ENCODE measurements at places on chromosomes 1 and 21.

DNA sequence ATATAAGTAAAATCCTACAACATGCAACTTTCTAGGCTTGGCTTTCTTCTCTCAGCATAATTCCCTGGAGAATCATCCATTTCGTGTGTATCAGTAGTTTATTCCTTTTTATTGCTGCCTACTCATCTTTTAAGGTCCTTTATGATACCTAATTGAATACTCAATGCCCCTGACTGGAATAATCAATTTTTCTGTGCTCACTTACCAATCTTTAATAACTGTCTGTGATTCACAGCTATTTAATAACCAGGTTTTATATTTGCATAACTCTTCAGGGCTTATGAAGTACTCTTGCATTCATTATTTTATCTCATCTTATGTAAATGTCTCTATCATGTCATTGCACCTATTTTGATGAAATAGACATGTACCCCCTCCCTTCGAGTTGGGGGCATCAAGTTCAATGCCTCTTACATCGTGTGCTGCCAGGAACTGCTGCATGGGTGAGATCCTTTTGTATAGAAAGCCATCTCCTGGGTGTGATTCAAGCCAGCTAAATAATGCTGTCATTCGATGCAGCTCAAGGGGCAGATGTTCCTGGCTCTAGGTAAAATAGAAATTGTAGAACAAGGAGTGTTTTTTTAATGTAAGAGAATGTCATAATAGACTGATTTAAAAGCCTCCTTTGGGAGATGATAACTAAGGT, 222.7 kb downstream of the SLC35F3 start:
- DNase-seq, result no peak

GRCh38 chr1:223257856-223258550, 106.0 kb downstream of the SUSD4 start:
- no peak for DNase-seq

GRCh38 chr1:3468236-3469103, 14.0 kb downstream of the ARHGEF16 start:
- DNase-seq, result no peak

- DNase-seq, result no peak
Measured at GRCh38 chr1:150621497-150622302, 7.7 kb downstream of the ENSA start.

GRCh38 chr1:169726851-169727250, 7.0 kb downstream of the SELE start:
- no peak for DNase-seq

DNA sequence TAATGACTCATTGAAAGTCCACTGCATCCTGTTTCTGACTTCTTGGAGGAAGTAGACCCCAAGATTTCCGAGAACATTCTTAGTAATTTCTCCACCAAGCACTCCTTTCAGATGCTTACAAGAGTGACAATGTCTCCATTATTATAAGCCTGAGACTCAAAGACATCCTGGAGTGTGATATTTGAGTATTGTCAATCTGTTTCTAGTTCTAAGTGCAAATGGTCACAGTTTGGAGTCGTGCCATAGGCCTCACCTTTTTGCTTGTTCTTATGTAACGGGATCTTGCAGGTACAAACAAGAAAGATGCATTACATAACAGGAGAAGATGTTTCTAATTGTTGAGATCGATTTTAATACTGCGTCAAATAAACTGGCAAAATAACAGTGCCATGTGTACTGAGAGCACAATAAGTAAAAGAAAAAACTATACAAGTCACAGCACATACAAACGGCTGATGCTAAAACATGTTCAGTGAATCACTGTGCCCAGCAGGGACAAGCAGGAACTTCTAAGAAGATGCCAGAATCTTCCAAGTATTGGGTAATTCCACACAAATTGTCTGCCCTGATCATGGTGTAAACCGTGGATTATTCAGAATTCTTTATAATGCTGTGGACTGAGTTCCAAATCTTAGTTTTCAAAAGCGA, 54.1 kb downstream of the CD2 start:
- no peak for DNase-seq

DNA sequence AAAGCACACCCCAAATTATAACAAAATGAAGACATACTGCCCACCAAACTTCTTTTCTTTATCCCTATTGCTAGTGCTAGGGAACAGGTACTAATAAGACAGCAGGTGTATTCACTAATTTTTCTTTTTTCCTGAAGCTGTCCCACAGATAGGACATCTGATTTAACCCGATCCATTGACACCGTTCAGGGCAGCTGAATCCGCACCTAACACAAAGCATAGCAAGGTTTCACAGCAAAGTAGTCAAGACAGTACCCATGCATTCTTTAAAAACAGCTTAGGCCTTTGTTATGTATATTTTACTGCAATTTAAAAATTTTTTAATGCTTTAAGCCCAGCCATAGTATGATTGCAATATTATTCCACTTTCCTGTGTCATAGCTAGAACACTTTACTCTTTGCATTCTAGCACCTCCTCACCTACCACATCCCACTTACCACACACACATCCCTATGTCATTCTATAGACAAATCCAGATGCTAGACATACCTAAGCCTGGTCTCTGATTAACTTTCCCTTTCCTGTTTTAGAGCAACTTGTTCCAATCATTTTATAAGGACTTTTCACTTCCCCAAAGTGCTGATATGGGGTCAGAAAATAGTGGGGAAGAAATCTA, 40.4 kb downstream of the GATAD2B start:
- no peak for DNase-seq

DNA sequence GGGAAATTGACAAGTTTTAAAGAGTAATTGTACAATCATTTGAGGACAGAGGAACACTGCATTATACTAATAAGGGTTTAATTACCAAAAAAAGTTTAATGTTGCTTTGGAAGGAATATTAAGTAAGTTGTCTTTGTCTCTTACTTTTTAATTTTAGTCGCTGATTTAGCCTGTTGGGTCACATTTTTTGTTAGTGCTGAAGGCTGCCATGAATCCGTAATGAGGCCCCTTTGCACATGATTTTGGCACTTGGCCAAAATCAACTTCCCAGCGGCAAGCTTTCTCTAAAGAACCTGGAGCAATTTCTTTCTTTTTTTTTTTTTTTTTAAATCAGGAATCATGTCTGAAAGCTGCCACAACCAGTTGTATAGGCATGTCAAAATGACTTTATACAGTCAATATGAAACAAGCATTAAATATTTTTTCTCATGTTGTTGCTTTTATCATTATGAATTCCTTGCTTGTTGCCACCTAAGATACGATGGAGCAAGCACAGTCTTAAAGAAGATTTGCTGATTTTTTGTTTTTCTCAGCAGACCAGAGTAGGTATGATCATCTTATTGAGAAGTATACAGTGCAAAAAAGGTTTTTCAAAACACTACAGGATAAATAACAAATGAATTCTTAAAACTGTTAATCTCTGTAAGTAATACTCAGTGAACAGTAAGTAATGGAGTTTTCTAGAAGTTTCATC, 690.4 kb downstream of the USP25 start:
- peak; percentile 17 for DNase-seq

- no peak for DNase-seq
Measured at GRCh38 chr21:38596264-38597042, 98.2 kb upstream of the ERG start.

DNA sequence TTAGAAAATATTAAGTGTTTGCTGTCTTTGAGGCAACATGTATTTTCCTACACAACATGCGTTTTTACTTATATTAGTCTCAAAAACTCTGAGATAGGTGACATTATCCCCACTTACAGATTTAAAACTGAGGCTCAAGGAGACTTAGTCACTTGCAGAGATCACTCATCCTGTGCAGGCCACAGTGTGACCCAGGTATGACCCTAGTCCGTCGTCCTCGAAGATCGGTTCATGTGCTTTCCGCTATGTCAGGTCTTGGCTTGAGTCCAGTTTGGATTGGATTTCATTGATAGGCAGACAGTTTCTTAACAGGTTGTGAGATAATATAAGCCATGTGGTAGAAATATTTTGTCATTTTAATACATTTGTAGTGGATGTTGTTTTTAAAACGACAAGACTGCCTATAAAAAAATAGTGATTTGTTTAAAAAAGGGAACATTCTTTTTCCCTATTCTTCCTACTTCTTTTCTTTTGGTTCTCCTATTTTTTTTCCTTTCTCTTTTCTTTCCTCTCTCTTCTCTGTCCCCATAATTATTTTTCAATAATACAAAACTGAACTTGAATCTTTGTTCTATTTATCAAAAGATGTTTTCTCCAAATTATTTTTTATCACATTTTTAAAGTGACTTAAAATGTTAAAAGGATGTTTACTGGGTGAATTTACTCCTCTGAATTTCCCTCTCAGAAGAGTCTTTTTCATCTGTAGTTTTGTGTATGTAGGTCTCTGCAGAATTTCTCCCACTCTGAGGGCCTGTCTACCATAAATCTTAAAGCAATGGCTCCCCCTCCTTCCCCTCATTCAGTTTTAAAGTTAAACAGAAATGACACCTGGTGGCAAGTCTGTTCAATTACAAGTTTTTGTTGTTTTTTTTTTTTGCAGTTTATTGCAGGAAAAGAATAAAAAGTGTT, 81.8 kb downstream of the PHTF1 start:
- no peak for DNase-seq

DNA sequence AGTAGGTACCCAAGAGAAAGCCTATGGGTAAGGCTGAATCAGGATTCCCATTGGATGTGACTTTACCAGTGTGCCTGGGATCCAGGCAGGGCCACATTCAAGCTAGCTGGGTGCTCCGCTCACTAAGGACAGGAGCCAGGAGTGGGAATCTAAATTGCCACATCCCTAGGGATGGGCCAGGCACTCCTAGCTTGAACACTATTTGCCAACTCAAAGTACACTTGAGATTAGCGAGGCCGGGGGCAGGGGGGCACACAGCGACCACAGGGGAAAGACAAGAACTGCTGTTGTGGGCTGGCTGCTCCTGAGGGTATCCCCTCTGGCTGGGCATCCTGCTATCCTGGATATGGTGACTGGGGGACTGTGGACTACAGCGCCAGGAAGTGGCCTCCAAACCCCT, 4.3 kb downstream of the SLC45A3 start:
- DNase-seq, result no peak

DNA sequence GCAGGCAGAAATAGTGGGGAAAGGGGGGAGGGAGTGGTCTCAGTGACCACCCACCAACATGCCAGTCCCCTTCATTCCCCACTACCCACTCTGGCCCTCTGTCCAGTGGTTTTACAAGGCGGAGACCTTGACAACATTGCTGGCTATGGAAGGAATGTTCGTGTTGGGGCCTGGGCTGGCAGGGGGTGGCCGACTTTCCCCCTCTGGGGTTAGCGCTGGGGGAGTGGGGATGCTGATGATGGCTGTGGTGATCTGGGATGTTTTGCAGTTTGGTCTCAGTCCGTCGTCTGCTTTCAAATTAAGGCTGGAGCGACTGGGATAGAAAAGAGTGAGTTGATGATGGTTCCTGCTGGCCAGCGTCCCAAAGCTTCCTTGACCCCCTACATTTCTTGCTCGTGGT, 20.3 kb downstream of the DDX20 start:
- no peak for DNase-seq

GRCh38 chr1:214008347-214008746, 20.6 kb downstream of the PROX1 start:
- no peak for DNase-seq

GRCh38 chr1:9321480-9321849, 28.8 kb downstream of the SPSB1 start:
- DNase-seq, result no peak

- DNase-seq, result no peak
Measured at GRCh38 chr1:30806381-30807317, 49.1 kb upstream of the LAPTM5 start.

DNA sequence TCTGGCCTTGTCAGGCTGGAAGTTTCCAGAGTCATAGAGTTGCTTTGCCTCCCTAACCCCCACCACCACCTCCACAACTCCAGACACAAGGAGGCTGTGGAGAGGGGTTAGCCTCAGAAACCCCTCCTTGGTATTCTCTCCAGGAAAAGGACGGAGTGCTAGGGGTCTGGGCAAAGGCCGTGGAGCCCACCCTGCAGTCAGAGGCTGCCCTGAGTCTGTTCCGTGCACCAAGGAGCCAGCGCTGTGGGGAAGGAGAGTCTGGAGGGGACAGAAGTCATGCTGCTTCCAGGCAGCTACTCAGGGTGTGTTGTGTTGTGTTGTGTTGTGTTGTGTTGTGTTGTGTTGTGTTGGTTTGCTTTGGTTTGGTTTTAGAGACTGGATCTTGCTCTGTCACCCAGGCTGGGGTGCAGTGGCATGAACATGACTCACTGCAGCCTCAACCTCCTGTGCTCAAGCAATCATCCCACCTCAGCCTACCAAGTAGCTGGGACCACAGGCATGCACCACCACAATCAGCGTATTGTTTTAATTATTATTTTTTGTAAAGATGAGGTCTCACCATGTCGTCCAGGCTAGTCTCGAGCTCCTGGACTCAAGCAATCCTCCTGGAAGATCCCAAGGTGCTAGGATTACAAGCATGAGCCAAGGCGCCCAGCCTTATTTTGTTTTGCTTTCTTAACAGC, 122.2 kb upstream of the TMEM51 start:
- no peak for DNase-seq

DNA sequence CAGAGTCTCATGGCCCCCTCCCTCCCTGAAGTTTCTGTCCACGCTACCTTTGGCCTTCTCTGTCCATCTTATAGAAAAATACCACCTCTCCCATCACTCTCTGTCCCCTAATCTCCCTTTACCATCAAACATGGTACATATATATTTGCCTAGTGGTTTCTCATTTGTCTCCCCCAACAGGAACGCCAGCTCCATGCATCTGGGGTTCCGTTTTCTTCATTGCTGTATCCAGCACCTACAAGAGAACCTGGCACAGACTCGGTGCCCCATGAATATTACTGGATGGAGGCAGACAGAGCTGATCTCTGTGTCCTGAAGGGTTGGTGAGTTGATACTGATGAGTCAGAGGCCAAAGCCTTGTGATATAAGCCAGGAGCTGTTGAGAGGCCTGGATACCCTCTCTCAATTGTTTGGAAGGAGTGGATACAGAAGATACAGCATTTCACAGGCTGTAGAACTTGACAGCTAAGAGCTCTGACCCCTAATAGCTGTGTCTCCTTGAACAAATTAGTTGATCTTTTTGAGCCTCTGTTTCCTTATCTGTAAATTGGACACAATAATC, 21.9 kb downstream of the HEYL start:
- no peak for DNase-seq

DNA sequence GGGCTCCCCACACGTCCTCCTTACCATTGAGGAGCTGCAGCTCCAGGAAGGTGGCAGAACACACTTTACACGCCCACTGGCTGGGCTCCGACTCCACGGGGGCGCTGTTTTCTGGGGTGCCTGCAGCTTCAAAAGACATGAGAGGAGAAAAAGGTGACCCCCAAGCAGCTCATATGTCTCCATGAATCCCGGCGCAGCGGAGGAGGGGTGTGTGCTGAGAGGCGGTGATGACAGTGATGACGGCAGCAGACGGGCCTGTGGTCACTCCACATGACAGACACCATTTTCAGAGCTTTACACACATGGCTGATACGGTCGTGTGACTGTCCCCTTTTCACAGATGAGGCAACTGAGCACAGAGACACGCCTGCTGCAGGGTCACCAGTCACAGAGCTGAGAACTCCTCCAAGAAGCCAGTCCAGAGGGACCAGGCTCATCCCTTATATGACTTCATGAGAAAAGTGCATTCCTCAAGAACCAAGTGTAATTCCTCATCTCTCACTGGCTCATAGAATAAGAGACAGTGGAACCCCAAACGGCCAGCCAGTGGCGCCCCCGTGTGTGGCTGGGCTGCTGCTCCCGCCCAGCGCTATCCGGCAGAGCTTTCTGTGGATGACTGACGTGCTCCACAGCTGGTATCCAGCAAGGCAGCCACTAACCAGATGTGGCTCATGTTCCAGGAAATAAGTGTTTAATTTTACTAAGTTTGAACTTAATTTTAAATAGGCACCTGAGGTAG, 31.9 kb downstream of the PRDM15 start:
- no peak for DNase-seq

GRCh38 chr1:78760858-78761257, 111.2 kb downstream of the IFI44 start:
- no peak for DNase-seq
